Ascending aorta (tissue), 2 donors: ENCODE measurements at places on chromosomes 16 and 17.

- DNase-seq = no peak
Observed at GRCh38 chr17:9767432-9767991, 23.9 kb downstream of the DHRS7C start.

DNA sequence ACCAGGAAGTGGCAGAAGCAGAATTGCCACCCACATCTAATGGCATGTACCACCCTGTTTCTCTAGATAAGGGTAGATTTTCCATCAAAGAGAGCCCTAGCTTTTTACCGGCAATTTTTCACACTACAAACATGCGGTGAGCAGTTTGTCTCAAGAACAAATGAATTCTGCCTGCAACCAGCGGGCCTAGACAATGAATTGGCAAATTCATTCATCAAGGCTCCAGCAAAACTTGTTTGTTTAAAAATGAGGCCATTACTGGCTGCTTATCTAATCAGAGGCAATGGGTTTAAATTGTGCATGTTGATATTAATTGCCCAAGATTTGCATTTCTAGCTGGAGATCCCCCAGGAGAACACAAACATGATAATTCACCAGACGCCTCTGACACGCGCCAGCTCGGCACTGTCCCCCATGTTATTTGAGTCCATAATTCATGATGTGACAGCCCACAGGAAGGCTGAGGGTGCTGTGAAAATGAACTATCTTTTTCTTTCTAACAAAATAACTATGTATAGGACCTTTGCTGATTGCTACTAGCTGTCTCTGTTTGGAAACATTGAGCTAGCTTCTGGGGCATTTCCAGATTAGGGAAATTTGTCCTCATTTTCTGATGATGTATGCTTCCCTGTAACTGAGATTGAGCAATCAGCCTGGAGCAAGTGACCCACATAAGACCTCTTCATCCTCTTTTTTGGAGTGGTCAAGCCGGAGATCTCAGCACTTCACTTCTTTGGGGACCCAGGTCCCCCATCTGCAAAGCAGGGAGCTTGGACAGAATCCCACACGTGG is 80.8 kb downstream of the CNGB1 start:
- no peak for DNase-seq

- DNase-seq = no peak
Observed at GRCh38 chr17:39014795-39015545, 47.8 kb upstream of the FBXO47 start.

- no peak for DNase-seq
Observed at GRCh38 chr17:29713626-29714025, 90.9 kb upstream of the CORO6 start.

- no peak for DNase-seq
Observed at GRCh38 chr17:1050996-1051925, 54.3 kb downstream of the TIMM22 start.

DNA sequence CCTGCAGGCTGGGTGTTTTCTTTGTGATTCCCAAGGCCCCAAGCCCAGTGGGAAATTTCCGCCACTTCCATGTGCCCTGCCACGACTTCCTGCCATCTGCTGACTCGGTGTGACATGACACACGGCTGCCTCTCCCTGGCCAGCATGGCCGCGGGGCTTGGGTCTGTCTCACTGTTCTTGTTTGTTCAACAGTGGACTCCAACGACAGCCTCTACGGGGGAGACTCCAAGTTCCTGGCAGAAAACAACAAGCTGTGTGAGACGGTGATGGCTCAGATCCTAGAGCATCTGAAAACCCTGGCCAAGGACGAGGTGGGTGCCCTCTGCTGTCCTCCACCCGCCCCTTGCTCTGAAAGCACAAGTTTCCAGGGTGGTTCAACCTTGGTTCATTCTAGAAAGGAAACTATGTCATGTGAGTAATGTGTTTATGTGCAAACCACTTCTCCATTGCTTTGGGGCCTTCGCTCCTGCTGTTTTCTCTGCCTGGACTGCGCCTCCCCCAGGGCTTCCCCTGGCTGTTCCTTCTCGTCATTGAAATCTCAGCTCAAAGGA is 26.8 kb downstream of the KNOP1 start:
- DNase-seq = no peak
